ENCODE measurements at places on chromosomes 7 and 10. TPM values are rescaled to one million over a fixed set of nuclear protein-coding genes. Genes with fewer than 3 reads are reported as not detected.

- no peak for DNase-seq
These were observed 203.6 kb upstream of the MKLN1 start for GRCh38 chr7:131124001-131124629.

DNA sequence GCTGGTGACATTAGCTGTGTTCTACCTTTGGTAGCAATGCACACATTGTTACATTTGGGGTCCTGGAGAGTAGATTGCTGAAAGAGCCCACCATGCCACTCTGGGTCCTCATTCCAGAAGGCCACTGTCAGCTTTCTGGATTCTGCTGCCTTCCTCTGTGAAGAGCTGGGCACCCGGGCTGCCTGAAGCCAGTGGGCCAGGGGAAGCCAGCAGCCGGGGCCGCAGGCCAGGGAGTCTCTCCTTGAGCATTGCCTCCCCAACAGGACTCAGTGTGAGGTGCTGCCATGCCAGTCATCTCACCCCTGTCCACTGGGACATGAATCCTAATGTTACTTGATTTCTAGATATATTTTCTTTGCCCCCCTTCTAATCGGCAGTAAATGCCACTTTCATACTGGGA lies 234.0 kb downstream of the SKAP2 start:
- no peak for DNase-seq

DNA sequence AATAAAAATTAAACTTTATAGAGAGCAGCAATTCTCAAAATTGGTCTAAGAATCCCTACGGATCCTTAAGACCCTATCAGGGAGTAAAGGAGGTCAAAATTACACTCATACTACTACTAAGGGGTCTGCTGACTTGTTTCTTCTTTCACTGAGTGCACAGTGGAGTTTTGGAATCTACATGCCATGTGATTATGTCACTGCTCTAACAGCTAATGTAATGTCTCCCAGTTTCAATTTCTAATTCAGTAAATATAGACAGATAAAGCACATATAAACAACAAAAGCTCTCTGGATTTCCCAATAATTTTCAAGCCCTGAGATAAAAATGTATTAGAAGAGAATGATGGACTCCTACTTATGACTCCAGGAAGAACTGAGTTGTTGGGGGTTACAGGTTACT lies 74.6 kb downstream of the WAPL start:
- DNase-seq, result no peak

Gene CDHR1
- 0.90 TPM for total RNA-seq

GRCh38 chr7:81402227-81402626 lies 367.6 kb downstream of the HGF start:
- no peak for DNase-seq

GRCh38 chr7:140079121-140079536 lies 16.4 kb upstream of the PARP12 start:
- DNase-seq, result peak; percentile 85

DNA sequence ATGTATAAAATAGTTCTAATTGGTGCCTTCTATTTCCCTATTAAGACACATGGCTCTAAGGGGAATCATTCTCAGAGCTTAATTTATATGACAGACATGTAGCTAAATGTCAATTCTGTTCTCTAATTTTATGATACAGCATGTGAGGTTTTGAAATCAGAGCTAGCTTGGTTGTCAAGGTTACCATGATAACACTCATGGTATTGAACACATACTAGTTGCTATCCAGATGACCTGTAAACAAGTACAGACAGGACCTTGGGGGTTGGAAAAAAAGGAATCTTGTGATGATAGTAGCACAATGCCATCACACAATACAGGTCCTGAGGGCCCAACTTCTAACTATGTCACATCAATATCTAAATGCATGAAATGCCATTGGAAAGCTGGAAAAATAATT lies 49.2 kb downstream of the RHOBTB1 start:
- DNase-seq, result no peak

- DNase-seq, result no peak
These were observed 21.4 kb downstream of the LEP start for GRCh38 chr7:128262273-128263028.

DNA sequence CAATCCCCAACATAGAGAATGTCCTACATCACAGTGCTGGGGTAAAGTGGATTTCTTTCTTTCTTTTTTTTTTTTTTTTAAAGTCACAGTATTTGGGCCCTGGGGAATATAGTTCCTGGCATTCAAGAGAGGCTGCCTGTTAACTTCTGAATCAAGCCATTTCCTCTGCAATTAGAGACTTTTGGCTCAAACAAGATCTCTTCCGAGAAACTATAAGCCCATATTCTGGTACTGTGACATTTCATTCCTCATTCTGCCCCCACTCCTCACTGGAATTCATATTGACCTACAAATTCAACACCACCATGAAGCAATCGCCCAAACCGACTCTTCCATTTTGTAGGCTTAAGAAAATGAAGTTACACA lies 187.4 kb downstream of the PHTF2 start:
- DNase-seq, result no peak

DNA sequence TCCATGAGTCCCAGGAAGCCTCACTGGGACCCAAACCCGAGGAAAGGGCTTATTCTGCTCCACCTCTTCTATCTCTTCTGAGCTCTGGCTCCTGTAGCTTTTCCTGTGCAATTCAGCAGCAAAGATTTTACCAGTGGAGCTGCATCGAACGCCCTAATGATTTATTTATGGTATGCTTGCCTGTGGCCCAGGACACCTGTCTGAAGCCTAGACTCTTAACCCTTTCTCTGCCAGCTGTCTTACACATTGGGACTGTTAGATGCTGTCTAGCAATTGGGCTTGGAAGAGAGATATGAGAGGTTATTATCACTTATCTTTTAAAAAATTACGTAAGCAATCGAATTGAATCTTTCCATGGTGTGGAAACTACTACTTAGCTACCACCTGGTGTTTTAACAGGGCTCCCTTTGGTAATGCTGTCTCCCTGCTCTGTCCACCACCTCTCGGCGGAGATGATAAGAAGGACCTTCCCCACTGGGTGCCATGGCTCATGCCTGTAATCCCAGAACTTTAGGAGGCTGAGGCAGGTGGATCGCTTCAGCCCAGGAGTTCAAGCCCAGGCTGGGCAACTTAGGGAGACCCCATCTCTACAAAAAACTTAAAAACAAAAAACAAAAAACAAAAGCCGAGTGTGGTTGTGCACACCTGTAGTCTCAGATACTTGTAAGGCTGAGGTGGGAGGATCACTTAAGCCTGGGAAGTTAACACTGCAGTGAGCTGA lies 8.8 kb downstream of the ACSL5 start:
- no peak for DNase-seq

- no peak for DNase-seq
These were observed 41.8 kb downstream of the HABP2 start for GRCh38 chr10:113594652-113595051.

All from H7 (cell line).